ENCODE measurements at places on chromosomes 5 and 9.

- peak; percentile 54 for DNase-seq
Measured at GRCh38 chr5:16574789-16575721, 41.7 kb downstream of the RETREG1 start.

GRCh38 chr9:22008384-22008716 lies 755 bp downstream of the CDKN2B start:
- DNase-seq: no peak

DNA sequence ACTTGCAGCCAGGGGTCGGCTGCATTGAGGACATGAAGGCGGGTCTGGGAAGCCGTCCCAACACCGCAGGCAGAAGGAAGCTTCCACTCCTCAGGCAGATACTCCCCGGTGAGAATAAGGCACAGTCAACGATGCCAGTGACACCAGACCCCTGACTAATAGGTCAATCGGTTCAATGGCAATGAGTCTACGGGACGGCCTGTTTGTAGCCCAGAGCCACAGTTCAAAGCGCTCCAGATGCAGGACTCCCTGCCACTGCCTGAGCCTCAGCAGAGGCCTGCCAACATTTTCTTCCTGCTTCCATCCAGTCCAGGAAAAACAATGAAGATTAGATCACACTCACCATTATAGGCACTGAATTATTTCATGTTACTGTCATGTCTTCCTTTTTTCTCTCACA lies 84.5 kb upstream of the SIMC1 start:
- DNase-seq: no peak

GRCh38 chr9:91306296-91306630 lies 55.5 kb downstream of the AUH start:
- DNase-seq: no peak

DNA sequence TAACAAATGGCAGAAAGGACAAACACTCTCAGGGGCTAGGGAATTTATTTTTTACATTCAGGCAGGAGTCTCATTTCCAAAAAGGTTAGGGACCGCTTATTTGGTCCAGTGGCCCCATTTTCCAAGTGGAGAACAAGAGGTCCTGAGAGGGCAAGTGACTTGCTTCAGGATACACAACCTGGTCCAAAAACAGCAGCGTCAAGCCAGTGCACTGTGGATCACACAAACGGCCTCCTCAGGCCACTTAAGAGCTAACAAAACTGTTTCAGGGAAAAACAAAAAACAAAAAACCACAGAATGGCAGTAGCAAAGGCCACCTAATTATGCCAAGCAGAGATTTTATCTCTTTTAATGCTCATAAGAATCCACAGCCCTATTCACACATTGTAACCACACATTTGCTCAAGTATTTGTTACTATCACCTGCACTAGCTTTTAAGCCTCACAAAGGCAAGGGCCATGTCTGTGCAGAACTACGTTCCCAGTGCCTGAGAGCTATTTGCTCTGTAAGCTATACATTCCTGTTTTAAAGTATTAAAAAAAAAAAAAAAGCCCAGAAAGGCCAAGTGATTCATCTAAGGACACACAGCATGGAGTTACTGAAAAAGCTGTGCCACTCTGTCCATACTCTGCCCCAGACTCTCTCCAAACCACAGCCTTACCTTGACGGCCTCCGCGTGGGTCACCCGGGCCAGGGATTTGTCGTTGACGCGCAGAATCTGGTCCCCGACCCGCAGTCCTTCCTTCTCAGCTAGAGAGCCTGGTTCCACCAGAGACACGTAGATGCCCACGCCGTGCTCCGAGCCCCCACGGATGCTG lies 1.5 kb downstream of the WHRN start:
- DNase-seq: no peak

GRCh38 chr5:17910318-17910717 lies 276.1 kb downstream of the TAF11L14 start:
- no peak for DNase-seq

GRCh38 chr5:10588109-10588775 lies 24.4 kb downstream of the ANKRD33B start:
- no peak for DNase-seq

GRCh38 chr9:134699343-134699740 lies 57.7 kb downstream of the COL5A1 start:
- no peak for DNase-seq

DNA sequence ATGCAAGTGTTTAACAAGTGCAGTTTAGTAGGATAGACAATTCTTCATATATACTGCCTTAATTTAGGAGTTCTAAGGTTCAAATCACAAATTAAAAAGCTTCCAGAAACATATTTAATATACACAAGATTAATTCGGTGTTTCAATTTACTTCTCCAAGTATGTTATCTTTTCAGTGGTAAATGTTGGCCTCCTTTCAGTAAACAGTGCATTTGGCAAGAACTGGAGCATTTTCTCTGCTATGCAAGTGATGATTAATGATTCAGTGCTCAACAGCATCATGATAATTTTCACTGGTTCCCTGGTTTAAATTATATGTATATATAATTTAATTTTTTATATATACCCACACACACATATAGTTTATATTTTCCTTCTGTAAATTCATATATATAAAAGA lies 541.7 kb downstream of the EFNA5 start:
- peak; percentile 28 for DNase-seq

- DNase-seq: no peak
Measured at GRCh38 chr5:149939546-149939945, 5.0 kb downstream of the PDE6A start.

DNA sequence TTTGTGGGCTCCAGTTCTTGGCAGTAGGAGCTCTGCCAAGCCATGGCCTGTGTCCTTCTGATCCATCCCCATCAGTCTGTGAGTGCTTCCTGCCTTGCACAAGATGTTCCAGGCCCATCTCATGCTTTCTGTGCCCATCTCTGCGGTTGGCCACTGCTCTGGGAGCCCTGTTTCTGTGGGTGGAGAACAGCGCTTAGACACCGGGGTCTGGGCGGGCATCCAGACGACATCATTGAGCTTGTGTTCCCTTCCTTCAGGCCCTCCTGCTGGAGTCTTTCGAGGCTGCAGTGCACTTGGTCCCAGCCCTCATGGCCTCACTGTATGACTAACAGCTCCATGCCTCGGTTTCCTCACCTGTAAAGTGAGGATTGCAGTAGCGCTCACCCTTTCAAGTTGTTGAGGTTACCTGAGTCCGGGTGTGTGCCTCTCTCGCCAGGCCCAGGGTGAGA lies 14.9 kb upstream of the CARD19 start:
- no peak for DNase-seq

DNA sequence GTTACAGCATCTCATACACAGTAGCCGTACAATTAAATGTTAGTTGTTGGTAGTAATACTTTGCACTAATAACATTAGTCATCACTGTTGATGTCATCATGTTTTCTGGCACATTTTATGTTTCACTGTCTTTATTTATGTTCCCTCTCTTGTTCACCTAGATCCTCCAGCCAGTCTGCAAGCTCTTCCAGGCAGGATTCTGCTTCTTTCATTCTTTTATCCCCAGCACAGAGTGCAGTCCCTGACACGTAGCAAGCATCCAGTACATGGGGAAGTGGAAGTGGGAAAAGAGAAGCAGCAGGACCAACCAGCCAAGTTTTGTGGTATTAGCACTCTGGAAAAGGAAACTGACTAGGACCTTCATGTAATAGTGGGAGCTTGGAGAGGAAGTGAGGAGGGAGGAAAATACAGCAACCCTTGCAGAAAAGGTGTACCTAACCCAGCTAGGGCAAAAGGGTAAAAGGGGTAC lies 89.7 kb upstream of the SLC44A1 start:
- DNase-seq: no peak

DNA sequence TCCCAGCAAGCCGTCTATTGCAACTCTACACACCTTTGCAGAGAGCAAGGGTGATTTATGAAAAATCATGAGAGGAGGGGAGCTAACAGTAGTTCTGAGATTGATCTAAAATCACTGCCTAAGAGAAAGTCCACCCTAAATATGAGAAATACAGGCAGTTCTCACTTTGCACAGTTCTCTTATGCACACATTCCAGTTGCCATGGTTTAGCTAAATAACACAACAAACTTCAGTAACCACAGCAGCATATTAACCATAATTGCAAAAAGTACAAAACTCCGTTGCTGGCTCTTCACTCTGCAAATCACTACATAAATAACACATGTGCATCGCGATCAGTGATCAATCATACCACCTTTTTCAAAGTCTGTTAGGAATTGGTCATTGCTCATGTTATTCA lies 31.1 kb downstream of the PGGT1B start:
- DNase-seq: no peak

DNA sequence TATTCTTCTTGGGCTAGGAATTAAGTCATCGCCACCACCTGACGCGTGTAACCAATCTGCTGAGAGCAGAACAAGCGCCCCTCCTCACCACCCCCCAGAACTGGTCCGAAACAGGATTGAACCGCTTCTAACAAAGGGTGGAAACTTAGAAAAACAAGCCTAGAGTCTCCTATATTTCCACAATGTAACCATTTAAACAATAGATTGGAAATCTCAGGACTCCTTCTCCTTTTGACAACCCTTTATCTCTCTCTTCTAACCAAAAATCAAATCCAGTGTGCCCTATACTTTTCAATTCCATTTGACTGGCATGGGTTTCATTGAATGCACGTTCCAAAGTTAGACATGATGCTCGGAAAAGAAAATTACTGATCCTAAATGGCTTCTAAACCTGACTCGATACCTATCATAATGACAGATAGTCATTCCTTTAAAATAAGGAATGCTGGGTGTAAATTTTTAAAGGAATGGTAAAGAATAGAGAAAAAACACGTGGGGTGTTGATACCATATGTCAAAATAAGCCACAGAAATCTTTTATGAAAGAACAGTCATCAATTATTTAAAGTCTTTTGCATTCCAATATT lies 1.2 kb downstream of the ARRDC3 start:
- DNase-seq: peak; percentile 58

- peak; percentile 72 for DNase-seq
Measured at GRCh38 chr9:128558431-128559310, 6.3 kb downstream of the SPTAN1 start.

- DNase-seq: peak; percentile 39
Measured at GRCh38 chr9:92535940-92536850, at the start of gene ECM2. Gene ECM2 (minus strand): TSS chr9:92535990. CDS start chr9:92522866, 13,124 bp downstream.

GRCh38 chr5:98825582-98826375 lies 52.3 kb downstream of the RGMB start:
- no peak for DNase-seq

GRCh38 chr5:29197631-29198454 lies 1995.6 kb upstream of the CDH6 start:
- DNase-seq: no peak

- DNase-seq: no peak
Measured at GRCh38 chr9:84781931-84782866, 112.7 kb downstream of the NTRK2 start.

DNA sequence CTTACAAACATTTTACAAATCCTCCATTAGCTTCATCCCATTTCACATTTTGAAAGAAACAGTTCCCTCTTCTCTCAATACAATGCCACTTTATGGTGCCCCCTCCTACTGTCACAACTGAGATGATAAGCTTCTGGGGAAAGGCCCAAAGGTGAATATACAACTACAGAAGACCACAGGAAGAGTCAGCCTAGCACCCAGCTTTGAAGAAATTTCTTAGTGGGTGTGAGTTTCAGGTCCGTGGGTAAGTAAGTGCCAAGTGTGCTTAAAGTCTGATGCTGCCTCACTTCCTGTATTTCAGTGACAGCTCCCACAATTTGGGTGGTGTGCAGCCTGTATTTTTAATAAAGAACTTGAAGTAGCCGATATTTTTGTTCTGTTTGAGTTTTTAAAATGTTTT lies 68.1 kb downstream of the ARHGEF28 start:
- DNase-seq: no peak

DNA sequence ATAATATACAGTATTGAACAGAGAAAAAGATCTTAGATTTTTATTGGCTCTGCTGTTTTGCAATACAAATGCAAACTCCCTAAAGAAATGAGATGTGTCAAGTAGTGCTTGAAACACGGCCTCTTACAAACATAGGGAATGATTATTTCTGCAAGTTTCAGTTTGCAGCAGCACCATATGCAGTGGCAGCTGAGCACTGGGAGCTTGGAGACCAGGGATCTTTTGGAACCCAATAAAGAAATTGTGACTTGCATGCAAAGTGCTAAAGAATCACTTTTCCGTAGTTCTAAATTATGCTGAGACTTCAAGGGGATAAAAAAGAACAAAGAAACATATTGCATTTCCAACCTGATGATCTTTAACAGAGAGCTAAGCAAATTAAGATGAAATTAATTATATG lies 674.6 kb upstream of the ZNF608 start:
- DNase-seq: no peak

- DNase-seq: no peak
Measured at GRCh38 chr5:132438917-132439316, 51.7 kb downstream of the IRF1 start.

- no peak for DNase-seq
Measured at GRCh38 chr9:125655691-125656410, 51.2 kb downstream of the MAPKAP1 start.

DNA sequence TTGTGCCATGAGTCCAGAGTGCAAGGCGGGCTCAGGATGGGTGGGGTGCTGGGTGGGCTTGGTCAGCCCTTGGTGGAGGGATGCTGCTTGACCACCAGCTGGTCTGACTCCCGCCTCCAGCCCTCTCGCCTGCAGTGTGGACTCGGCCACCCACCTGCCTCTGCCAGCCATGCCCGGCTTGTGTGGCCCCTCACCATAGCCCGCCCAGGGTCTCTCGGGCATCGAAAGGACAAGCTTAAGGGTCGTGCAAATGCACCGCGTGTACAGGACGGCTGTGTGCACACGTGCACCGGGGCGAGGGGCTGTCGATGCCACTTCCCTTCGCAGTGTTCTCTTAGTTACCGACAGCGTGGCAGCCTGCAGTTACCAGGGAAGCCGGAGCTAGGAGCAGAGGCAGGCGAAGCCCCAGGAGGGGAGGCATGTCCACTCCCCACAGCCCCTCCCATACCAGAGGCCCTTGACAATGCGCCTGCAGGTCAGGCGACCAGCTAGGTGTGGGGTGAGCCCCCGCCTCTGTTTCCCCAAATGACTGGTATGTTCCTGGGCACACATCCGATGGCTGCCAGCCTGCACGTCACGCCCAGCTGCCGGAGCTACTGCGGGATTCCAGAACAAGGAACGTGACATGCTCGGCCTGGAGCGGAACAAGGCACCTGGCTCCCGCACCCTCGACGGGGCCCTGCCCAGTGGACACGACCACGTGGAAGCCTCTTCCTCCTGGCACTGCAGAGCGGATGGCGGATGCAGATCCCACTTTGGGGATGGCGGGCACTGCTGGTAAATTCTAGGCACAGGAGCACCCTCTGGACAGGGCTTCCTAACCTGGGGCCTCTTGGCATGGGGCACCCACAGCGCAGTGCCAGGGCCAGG lies 7.8 kb downstream of the LCN9 start:
- DNase-seq: no peak

- DNase-seq: peak; percentile 99
Measured at GRCh38 chr5:136018814-136019783, 9.7 kb upstream of the TGFBI start.

GRCh38 chr9:125551781-125552180 lies 155.2 kb downstream of the MAPKAP1 start:
- no peak for DNase-seq

- DNase-seq: peak; percentile 31
Measured at GRCh38 chr9:131668439-131669268, 71.2 kb downstream of the RAPGEF1 start.

GRCh38 chr5:16582081-16582480 lies 34.7 kb downstream of the RETREG1 start:
- DNase-seq: no peak

All from fibroblast of skin of left quadriceps (primary cell).